ENCODE measurements at places on chromosomes 7 and 10.
A peak's percentile ranks its signal among the peaks of the same experiment; 100 is the strongest.

DNA sequence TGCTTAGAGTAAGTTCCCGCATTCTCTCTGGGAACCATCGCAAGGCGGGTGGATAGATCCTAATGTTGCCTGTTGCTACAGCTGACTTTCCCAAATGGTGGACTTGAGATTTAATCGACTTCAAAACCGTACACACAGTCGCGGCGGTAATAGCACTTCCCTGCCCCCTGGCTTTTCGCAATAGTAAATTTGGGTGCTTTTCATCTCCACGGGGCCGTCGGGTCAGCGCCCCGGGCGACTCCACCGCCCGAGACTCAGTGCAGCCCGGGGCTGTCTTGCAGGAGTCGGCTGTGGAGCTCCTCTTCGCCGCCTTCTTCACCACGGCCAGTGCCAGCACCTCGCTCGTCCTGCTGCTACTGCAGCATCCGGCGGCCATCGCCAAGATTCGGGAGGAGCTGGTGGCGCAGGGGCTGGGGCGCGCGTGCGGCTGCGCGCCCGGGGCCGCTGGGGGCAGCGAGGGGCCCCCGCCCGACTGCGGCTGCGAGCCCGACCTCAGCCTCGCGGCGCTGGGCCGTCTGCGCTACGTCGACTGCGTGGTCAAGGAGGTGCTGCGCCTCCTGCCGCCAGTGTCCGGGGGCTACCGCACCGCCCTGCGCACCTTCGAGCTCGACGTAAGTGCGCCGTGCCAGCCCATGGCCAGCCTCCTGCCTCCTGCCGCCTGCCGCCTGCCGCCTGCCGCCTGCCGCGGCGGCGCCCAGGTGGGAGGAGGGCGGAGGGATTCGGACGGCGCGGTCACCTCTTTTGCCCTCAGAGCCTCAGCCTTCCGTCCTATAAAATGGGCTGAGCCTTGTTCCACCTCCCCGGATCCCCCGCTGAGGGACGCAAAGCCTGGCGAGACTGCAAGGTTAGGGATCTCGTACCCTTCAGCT, 5.3 kb downstream of the CYP26C1 start:
- DNase-seq, result no peak

DNA sequence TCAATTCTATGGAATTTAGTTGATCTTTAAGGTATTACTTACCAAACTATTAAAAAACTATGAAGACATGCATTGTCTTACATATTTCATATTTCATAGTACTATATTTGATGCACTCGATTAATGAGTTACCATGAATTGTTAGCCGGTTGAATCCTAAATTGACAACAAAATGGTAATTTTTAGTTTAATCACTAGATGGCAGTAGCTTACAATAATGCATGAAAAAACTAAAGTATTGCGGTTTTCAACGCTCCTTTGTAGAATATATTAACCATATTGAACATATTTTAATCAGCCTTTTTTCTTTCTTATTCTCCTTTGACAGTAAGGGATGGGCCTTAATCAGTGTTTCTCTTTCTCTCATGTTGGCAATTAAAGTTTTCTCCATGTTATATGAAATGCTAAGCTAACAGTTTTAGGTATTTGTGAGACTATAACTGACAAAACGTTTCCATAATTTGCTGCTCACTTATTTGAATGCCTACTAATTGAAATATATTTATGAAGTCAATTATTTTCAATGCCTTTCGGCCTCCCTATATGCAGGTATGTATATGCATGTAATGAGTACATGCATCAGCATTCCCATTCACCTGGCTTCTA, 48.5 kb upstream of the ARL4A start:
- DNase-seq, result no peak

DNA sequence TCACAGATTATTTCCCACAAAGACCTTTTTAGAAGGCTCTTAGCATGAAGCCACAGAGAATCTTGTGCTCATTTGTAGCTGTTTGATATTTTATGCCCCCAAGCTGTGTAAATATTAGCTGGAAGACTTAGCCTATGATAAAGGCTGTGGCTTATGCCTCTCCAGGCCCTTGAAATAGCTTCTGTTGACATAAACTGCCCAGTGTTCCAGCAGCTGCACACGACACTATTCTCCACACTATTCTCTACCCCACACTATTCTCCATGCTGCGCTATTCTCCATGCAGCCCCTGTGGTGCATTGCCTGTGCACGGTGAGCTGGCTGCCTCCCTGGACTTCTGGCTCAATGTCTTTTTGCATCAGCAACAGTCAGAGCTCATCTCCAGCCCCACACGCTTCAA, 13.1 kb downstream of the DDC start:
- DNase-seq, result no peak

- DNase-seq, result peak; percentile 13
Observed at GRCh38 chr7:45978010-45978681, 57.1 kb upstream of the IGFBP3 start.

GRCh38 chr7:99311702-99312101, 14.0 kb upstream of the ARPC1A start:
- no peak for DNase-seq

DNA sequence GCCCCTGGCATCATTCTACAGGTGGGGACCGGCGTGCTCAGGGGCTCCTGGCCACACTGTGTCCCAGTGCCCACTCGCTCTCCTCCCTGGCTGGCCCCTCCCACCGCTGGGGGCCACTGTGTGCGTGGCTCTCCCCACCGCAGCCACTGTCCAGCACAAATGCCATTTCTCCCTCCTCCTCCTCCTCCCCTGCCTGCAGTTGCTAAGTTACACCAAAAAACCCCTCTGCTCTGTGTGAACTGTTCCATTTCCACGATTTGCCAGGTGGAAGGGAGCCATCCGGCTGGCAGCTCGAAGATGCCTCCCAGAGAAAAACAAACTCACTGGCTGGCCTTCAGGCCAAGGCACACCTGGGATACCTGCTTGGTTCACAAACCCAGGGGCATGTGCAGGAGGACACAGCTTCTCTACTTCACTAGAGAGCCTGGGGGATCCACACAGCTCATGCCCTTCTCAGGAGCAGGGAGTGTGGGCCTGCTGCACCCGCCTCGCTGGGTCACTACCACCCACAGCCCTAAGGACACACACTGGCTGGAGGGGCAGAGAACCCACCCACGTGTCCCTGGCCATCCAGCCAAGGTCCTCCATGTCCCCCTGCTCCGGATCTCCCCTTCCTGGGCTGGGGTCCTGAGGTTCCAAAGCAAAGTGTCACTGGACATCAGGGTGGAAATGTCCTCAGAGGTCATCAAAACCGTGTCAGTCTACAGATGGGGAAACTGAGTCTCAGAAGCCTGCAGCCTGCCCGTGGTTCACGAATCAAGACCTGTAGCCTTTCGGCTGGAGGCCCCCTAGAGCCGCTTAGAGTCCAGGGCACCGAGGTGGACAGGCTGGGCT, 1.7 kb downstream of the RASGEF1A start:
- DNase-seq, result no peak

DNA sequence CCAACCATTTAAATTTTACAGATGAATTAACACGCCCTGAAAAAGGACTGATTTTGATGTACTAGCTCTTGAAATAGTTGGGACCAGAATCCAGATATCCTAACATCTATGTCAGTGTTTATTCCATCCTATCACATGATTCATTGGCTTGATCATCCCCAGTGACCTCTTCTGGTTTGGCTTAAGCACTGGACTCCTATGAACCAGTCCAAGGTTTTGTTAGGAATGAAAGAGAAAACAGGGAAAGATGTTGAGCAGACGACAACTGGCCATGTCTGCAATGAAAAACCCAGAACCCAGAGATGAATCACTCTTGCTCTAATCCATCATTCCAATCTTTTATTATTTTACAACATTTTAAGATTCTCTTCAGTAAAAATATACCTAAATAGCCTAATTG, 1080.9 kb downstream of the SORCS1 start:
- no peak for DNase-seq

GRCh38 chr10:119190353-119190752, 11.7 kb upstream of the PRDX3 start:
- DNase-seq, result no peak

- DNase-seq, result no peak
Observed at GRCh38 chr10:75375838-75376237, 25.7 kb downstream of the ZNF503 start.

DNA sequence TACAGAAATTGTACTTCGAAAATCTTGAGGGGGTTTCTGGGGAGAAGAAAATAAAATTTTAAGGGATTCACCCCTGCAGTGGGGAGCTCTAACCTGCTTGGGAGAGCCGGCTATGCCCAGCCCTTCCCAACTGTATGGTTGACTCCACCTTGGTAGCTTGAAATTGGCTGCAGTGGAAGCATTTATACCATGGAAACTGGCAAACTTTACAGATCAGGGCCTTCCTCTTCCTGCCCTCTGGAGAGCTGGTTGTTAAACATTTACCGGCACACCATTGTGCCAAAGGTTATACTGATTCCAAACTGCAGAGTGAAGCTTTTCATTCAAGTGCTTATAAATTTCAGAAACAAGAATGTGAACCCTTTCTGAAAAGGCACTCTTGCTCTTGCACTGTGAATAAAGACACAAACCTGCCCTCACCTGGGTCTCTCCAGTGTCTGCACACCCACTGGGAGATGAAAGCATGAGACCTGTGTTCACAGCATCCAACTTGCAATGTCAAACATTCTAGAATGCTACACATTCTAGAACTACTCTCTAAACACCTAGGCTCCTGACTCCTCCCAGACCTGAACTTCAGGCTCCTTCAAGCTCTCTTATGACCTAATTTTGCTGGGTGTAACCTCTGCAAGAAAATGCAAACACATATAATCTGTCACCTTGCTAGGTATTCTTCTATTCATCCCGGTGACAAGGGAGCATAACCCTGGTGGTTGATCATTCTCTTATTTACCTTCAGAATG, 44.7 kb downstream of the ABLIM1 start:
- DNase-seq, result no peak

- no peak for DNase-seq
Observed at GRCh38 chr7:133255486-133255885, 2.6 kb downstream of the EXOC4 start.

DNA sequence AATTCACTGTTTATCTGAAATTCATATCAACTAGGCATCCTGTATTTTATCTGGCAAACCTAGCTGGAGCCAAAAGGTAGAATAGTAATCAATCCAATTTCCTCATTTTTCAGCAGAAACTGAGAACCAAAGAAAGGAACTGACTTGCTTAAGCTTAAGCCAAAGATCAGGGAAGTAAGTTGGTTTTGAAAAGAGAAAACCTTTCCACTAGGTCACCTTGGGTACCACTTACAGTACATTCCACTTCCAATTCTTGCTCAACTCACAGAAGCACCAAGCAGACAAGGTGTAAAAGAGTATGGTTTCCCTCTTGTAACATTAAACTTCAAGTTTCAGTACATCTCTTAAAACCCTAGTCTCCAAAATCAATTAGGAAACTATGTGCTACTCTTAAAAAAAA, 79.6 kb downstream of the ZFAND4 start:
- no peak for DNase-seq

DNA sequence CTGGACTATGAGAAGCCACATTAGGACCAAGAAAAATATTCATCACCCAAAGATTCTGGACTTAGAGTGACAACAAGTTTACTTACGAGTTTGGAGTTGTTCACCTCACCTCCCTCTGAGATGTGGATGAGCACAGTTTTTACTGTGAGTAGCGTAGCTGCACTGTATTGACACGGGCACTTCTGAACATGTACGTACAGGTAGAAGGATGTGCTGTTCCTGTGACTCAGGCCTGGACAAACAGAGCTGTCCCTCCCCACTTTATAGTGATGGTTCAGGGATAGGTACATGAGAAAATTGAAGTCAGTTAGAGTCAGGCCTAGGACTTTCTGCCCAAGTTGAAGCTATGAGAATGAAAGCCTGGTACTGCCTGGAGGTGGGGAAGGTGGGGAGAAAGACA, 80.9 kb upstream of the DYNC1I1 start:
- DNase-seq, result no peak

- no peak for DNase-seq
Observed at GRCh38 chr7:111012149-111012548, 78.8 kb upstream of the LRRN3 start.

DNA sequence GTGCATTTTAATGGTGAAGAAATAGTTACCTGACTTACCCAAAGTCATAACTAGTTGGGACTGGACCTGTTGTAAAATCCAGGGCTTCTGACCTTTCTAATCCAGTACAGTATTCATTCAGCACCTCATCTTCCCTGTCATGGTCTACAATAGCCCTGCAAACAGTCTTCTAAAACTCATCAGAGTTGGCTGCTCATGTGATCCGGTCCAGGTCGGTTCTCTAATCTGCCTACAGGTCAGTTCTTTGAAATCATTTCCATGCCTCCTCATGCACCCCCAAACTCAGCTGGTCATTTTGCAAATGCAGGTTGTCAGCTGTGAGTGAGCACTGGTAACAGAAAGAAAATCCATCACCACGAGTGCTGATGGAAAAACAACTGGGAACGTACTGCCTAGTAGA, 451.6 kb upstream of the GALNT17 start:
- no peak for DNase-seq

- DNase-seq, result no peak
Observed at GRCh38 chr10:92572362-92573090, 1.4 kb downstream of the IDE start.

- DNase-seq, result no peak
Observed at GRCh38 chr7:32255036-32255435, 184.8 kb upstream of the PDE1C start.

DNA sequence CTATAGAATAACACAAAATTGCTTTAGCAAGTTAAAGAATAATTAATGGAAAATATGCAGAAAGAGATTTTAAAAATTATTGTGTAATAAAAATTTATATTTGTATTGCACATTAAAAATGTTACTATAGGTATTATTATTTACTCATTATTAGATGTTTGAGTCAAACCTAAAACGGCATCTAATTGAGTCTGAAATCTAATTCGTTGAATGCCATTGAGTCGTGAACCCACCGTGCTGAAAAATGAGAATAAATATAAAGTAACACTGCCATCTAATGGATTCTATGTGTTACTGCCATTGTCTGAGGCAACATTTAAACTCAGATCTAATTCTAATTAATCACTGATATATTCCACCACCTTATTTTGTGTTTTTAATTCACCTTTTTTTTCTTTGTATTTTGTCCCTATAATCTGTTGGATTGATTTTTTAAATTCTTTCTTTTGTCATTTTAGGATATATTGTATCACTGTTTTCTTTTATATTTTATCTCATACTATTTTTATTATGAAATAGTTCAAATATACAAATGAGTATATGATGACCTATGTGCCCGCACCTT, 62.2 kb downstream of the SAMD9 start:
- DNase-seq, result no peak

DNA sequence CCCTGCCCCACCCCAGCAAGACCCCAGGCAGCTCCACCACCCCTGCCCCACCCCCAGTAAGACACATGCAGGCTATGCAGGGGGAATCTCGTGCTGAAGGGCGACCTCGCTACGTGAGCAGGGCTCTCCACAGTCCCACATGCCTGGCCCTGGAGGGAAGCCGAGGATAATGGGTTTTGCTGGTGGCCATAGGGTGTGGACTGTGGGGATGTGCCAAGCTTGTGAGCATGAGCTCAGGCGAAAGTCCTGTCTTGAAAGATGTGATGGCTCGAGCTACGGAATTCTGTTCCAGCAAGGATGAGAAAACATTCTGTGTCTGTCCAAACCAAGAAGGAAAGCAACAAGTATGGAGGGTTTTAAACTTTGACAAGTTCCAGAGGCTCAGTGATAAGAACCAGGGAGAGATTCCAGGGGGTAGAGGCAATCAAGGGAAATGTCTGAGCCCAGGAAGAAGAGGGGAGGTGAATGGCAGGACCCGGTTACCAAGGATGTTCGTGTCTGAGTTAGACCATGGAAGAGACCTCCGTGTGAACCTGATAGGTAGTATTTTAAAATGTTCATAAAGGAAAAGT, 63.1 kb downstream of the PYROXD2 start:
- DNase-seq, result no peak
